Ureter (tissue), 1 donor: ENCODE measurements at places on chromosomes 1 and 21.
A peak's percentile ranks its signal among the peaks of the same experiment; 100 is the strongest.

DNA sequence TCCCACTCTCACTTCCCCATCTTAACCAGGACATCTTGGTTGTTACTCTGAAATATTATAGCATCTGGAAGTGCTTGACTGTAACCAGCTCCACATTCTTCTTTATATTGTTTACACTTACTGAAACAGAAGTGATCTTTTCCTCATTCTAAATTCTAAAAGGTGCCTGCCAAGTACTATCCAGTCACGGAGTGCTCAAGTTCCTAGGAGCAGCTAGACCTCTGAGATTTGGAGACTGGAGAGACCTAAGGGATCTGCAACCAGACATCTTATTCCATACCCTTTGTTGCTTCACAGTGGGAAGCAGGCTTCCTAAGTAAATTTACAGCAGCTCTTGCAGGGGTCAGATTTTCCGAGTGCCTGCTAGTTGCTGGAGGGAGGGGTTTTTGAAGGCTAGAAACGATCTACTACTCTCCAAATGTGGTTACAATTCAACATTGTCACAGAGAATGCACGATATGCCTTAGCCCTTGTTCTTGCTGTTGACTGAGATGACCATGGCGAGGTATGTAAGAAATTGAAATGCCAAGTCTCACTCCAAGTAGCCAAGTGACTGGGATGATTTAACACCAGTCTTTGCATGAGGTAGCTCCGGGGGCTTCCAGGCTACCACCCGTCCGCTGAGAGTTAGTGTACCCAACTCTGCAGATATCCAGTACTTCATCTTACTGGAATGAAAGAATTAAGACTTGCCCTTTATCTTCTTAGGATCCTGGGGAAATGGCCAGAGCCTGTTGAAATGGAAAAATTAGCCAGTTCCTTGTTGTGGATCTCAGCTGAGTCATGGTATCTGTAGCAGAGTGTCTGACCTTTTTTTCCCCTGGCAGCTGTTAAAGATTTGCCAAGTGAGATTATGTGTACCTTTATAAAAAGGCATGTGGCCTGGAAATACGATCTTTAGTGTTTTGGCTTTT, 150.8 kb downstream of the MAST2 start:
- peak; percentile 50 for DNase-seq

DNA sequence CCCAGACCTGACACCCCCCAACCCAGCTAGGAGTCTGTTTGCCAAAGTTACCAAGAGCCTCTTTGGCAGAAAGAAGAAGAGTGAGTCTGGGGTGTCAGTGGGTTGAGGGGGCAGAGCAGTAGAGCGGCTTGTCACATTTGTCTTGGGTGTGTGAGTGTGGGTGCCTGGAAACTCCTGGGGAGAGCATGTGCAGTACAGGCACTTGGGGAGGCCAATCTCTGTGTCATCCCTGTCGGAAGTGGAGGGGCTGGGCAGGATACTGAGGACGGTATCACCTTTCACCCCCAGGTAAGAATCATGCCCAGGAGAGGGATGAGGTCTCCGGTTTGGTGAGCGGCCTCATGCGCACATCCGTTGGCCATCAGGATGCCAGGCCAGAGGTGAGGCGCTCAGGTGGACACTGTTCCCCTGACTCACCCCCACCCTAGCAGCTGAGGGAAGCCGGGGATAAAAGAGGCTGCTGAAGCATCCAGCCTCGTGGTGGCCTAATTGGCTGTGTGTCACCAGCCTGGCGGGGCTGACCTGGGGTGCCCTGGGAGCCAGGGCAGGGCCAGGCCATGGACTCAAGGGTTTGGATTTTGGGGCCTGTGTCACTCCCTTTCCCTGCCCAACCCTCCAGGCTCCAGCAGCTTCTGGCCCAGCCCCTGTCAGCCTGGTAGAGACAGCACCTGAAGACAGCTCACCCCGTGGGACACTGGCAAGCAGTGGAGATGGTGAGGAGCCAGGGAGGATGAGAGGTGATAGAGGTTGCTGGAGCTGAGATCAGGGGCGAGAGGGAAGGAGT, 3.3 kb downstream of the PLK3 start:
- DNase-seq, result no peak

- no peak for DNase-seq
These were observed 126.6 kb upstream of the CAMK1G start for GRCh38 chr1:209456878-209457277.

DNA sequence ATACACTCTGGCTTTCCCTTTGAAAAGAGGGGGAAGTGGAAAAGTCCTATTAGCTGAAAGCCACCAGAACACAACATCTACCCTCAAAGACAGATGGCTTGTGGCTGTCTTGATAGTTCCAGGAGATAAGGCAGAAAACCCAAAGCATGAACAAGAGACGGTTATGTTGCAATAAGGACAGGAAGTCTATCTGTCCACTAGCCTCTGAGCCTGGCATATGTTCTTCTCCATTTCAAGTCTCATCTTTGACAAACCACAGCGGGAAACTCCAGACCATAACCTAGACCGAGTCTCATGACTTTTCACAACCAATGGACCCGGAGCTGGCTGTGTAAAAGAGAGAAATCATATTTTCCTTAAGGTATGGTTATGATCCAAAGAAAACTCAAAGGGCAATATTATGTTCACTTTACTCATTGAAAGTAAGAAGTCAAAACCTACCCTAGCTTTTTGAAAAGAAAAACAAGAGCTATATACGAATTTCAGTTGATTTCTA, 33.8 kb downstream of the DUSP10 start:
- no peak for DNase-seq

- no peak for DNase-seq
These were observed 88.0 kb downstream of the NR5A2 start for GRCh38 chr1:200115532-200115931.

GRCh38 chr1:168774241-168774640, 45.2 kb upstream of the DPT start:
- DNase-seq, result no peak

DNA sequence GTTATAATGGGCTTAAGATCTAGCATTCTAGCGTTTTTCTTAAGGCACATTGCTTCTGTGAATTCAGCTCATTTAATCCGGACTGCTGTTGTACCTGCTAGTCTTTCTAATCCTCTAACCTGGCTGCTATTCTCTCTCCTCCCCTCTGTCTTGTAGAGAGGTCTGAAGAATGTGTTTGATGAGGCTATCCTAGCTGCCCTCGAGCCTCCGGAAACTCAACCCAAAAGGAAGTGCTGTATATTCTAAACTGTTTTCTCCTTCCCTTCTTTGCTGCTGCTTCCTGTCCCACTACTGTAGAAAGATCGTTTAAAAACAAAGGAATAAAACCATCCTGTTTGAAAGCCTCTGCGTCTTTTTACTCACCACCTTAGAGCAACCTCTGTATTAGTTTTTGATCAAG, 37.3 kb downstream of the CDC42 start:
- DNase-seq, result no peak

DNA sequence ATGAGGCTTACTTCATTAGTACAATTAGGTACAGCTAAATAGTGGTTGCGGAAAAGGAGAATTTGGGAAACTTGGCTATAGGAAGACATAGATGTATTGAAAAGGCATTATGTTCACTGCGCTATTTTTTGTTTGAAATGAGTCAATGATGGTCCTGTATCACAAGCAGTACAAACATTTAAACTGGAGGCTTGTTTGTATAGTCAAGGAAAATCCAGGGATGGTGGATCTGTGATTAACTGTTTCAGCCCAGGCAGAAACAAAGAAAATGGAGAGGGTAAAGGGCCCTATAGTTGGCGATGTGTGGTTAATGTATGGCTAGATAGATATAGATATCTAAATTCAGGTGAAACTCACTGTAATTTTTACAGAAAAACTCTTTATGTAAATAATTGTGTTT, 79.9 kb downstream of the CLIC4 start:
- DNase-seq, result no peak

- no peak for DNase-seq
These were observed 69.8 kb downstream of the MEGF6 start for GRCh38 chr1:3541465-3541864.

DNA sequence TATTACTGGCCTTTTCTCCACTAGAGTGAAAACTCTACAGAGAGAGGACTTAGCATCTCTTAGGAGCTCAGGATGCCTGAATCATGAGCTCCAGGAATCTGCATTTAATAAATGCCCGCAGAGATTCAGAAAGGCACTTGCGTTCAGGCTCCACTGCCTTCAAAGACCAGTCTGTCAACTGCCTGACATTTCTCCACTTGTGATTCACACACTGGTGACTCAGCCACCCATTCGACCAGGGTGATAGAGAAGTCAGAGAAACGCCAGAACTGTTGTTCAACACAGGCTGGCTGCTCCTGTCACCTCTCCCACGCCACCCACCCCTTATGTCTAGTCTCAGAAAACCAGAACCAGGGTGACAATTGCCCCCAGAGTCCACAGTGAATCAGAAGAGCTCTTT, 26.9 kb upstream of the LBR start:
- DNase-seq, result no peak

DNA sequence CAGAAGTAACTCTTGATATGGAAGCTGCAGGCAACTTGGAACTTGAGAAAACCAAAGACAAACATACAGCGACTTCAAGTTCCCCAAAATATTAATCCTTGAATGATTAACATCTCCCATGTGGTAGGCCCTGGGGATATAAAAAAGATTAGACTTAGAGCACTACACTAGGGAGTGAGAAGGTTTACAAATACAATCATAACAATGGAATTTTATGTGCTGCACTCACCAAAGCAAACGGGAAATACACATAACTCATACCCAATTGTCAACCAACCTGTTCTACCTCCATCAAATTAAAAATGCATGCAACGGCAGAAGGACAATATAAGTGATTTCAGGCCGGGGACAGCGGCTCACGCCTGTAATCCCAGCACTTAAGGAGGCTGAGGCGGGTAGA, 3.7 kb downstream of the SMYD3 start:
- DNase-seq, result no peak

GRCh38 chr1:233102341-233102740, 151.9 kb downstream of the NTPCR start:
- DNase-seq, result no peak

- DNase-seq, result peak; percentile 64
These were observed 78.9 kb downstream of the SLC66A1 start for GRCh38 chr1:19390901-19391595.

GRCh38 chr1:96211202-96211601, 510.4 kb upstream of the PTBP2 start:
- DNase-seq, result no peak

DNA sequence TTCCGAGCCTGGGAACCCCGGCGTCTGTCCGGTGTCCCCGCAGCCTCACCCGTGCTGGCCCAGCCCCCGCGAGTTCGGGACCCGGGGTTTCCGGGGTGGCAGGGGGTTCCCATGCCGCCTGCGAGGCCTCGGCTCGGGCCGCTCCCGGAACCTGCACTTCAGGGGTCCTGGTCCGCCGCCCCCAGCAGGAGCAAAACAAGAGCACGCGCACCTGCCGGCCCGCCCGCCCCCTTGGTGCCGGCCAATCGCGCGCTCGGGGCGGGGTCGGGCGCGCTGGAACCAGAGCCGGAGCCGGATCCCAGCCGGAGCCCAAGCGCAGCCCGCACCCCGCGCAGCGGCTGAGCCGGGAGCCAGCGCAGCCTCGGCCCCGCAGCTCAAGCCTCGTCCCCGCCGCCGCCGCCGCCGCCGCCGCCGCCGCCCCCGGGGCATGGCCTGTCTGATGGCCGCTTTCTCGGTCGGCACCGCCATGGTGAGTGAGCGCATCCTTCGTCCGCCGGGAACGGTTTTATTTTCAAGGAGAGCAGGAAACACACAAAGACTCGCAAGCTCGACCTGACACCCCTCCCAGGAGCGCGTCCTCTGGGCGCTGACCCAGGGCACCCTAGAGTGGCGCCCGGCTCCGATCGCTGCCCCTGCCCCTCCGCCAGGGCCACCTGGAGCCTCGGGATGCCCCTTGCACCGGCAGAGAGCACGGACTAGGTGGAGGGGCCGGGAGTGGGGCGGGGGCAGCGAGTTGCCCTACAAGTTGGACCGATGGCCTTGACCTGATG, at the start of gene ABCG1:
ABCG1 (plus strand) TSS at position 305 of the 770 bp plus-strand sequence; CDS start at position 428, 123 bp downstream.
- DNase-seq, result no peak

DNA sequence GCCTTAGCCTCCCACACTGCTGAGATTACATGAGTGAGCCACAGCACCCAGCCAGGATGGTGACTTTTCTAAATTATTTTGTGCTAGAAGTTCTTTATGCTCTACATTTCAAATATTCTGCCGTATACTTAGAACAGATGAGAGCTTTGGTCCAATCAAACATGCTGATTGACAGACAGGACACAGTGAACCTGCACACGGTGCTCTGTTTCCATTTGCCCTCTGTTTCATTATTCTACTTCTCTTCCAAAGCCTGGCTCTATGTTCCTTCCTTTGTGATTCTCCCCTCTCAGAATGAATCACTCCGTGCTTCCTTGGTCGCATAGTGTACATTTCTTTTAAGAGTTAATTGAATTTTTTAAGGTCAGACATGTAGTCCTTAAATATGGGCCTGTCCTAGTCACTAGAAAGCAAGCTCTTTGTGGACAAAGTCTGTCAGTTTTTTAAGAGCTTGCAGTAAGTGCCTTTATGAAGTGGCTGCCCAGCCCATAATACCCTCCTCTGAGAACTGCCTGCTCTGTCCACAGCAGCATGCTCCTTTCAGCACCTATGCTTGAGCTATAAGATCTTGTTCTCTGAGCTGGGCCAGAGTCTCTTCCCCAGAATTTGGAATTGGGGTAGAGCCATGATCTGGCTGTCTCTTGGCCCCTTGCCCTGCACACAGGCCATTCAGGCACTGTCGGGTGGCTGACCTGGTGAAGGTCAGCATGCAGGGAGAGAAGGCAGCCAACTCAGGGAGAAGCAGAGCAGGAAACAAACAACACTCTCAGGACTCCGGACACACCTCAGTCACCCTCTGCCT, 66.8 kb upstream of the SLC44A3 start:
- no peak for DNase-seq

- peak; percentile 91 for DNase-seq
These were observed at the start of gene PRDX6 for GRCh38 chr1:173477286-173478093. TSS of gene PRDX6 (plus strand) at chr1:173477335. CDS start at chr1:173477398, 63 bp downstream.

DNA sequence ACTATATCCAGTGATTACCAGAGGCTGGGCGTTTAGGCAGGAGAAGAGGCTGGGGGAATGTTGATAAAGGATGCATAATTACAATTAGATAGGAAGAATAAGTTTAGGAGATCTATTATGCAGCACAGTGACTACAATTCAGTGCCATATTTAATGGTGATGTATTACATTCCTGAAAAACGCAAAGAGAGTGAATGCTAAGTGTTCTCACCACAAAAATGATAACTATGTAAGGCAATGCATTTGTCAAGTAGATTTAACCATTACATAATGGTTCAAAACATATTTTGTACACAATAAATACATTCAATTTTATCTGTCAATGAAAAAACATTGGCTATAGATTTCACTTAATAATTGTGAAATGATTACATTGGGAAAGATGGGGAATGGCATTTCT, 548.9 kb downstream of the NUF2 start:
- no peak for DNase-seq
